GM12891 (cell line): ENCODE measurements at places on chromosomes 16 and 17.

DNA sequence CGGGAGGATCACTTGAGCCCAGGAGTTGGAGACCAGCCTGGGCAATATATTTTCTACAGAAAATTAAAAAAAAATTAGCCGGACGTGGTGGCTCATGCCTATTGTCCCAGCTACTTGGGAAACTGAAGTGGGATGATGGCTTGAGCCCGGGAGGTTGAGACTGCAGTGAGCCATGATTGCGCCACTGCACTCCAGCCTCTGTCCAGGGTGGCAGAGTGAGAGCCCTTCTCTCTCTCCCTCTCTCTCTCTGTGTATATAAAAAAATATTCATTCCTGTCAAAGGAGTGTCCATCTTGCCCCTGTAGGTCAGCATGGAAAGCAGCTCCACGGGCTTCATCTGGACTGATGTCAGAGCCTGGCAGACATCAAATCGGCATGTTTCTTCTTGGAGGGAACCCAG, 31.2 kb downstream of the MGAT5B start:
- no peak for DNase-seq

DNA sequence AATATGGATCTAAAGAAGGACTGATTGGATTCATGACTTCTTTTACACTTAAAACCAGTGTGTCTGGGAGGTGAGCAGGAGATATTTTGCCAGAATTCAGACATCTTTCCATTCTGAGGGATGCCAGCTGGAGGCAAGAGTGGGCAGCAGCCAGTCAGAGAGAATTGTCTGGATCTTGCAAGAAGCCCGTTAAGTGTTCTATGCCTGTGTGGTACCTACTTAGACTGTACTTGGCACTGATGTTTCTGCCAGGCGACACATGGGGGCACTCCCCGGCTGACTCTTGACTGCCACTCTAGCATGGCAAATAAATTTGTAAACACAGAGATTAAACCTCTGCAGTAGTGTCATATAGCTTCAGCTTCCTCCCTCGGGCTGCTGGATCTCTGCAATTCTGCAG, 247.7 kb downstream of the UTP18 start:
- no peak for DNase-seq

DNA sequence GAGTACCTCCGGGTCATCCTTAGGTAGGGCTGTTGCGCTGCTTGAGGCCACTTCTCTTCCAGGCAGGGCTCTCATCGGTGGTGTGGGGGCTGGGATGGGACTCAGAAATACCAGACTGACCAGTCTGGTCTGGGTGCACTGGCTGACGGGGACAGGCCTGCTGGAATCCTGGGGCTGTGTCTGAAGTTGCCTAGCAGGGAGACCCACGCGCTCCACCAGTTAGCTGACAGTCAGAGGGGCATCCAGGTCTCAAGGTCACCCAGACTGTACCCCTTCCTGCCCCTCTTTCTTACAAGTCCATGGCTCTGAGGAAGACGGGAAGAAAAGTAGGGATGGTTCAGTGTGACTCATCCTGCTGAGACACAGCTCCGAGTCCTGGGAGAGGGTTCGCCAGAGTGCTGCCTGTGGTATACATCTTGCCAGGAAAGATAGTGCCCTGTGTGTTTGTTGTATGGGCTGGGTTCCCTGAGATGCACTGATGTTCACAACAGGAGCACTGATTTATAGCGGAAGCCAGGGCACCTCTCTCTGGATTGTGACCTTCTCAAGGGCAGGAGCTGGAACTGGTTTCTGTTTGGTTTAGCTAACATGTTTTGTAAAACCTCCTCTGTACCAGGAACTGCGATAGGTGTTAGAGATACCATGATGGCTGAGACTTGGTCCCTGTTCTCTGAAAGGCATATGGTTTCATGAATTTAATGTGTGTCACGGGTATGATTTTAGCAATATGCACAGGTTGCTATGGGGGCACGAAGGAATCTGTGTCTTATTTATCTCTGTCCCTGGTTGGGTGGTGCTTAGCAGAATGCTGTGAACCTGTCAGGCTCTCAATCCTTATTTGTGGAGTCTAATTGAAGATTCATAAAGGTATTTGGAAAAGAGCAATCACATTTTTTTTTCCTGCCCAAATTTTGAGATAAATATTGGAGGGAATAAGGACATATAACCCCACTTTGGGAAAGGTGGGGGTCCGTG, 97.5 kb downstream of the OR1D5 start:
- no peak for DNase-seq

DNA sequence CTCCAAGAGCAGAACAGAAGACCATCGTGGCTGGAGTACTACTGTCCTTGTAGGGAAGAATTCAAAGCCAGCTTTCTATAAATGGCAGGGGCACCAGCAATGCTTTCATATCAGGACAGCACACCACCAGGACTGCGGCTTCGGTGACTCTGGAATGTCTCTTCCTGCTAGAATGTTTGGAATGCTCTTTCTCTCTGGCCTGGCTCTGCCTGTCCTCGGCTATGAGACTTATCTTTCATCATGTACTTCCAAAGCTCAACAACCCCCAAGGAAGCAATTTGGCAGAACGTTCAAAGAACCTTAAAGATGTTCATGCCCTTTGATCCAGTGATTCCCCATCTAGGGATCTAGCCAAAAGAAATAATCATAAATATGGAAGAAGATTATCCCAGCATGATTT, 52.7 kb upstream of the NOG start:
- no peak for DNase-seq

- no peak for DNase-seq
Observed at GRCh38 chr16:7313170-7313569, 19.5 kb upstream of the RBFOX1 start.

GRCh38 chr16:586645-587590, 2.9 kb upstream of the RAB40C start:
- DNase-seq: no peak

GRCh38 chr16:27980076-27980775, 83.3 kb downstream of the GSG1L start:
- DNase-seq: no peak

DNA sequence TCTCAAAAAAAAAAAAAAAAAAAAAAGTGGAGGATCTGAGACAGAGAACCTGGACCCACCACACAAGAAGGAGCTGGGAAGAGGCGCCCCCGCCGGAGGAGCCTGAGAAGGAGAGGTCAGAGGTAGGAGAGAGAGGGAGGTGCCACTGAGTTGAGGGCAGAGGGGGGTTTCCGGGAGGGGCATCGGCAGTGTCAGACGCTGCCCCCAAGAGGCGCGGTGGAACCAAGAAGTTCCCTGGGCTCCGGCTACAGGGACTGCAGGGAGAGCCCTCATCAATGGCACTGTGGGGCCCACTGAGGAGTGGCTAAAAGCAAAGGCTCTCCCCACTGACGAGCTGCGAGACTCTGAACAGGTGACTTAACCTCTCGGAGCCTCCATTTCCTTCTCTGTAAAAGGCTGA, 4.2 kb downstream of the CCDC42 start:
- DNase-seq: no peak

- no peak for DNase-seq
Observed at GRCh38 chr17:21166595-21167210, 39.9 kb downstream of the DHRS7B start.

- no peak for DNase-seq
Observed at GRCh38 chr17:30230596-30231125, 4.8 kb downstream of the SLC6A4 start.

GRCh38 chr17:47254403-47254943, 846 bp downstream of the ITGB3 start:
- no peak for DNase-seq

- DNase-seq: no peak
Observed at GRCh38 chr16:19284207-19284606, 1.3 kb upstream of the CLEC19A start.

DNA sequence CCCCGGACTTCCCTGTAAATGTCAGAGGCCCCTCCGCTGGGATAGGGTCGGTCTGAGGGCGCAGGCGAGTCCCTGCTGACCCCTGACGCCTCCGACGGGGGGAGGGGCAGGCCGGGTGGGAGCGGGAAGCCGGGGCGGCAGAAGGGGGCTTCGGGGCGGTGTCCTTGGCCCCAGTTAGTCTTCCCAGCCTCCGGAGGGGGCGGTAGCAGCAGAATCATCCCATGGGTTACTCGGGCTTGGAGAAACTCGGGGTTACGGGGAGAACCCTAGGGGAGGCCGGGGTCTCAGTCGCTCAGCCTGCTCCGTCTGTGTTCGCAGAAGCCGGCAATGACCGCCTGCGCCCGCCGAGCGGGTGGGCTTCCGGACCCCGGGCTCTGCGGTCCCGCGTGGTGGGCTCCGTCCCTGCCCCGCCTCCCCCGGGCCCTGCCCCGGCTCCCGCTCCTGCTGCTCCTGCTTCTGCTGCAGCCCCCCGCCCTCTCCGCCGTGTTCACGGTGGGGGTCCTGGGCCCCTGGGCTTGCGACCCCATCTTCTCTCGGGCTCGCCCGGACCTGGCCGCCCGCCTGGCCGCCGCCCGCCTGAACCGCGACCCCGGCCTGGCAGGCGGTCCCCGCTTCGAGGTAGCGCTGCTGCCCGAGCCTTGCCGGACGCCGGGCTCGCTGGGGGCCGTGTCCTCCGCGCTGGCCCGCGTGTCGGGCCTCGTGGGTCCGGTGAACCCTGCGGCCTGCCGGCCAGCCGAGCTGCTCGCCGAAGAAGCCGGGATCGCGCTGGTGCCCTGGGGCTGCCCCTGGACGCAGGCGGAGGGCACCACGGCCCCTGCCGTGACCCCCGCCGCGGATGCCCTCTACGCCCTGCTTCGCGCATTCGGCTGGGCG, 542 bp downstream of the GUCY2D start:
- no peak for DNase-seq

- peak; percentile 86 for DNase-seq
Observed at GRCh38 chr17:50944054-50944901, 78.1 kb upstream of the TOB1 start.

GRCh38 chr17:75570034-75570676, 17.4 kb upstream of the MYO15B start:
- DNase-seq: no peak

GRCh38 chr17:48127371-48128051, 19.9 kb downstream of the SNX11 start:
- no peak for DNase-seq
